ENCODE measurements at places on chromosomes 12 and 14.
A peak's percentile ranks its signal among the peaks of the same experiment; 100 is the strongest.

DNA sequence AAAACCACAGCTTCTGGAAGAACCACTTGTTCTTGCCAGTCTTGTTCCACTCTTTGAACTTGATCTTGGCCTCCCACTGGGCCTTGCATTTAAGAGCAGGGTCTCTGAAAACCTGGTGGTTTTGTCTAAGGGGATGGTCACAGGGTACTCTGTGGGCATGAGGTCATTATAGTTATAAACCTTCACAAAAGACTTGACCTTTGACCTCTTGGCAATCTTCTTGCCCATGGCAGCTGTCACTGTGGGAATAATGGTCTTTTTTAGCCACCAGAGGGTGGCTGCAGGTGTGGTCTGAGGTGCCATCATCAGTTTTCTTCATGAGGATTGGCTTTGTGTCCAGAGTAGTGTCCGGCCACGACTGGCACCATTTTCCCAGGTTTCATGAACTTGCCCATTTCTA lies 9.1 kb downstream of the ATP6V0A2 start:
- no peak for ATAC-seq

DNA sequence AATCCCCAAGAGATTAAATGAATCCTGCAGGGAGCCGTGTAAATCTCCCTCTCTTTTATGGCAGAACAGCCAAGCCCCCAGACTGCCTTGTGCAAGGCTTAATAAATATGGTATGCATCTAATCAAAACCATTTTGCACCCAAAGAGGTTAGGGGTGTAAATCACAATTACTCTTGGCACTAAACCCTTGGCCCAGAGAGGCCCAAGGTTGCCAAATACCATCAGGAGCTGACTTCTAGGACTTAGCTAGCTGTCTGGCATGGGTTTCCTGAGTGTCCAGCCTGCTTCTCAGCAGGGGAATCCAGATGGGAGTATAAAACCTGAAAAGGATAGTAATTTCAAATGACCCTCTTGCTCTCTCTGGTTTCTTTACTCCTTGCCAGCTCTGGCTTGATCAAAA lies 610.4 kb downstream of the MED13L start:
- ATAC-seq = no peak

DNA sequence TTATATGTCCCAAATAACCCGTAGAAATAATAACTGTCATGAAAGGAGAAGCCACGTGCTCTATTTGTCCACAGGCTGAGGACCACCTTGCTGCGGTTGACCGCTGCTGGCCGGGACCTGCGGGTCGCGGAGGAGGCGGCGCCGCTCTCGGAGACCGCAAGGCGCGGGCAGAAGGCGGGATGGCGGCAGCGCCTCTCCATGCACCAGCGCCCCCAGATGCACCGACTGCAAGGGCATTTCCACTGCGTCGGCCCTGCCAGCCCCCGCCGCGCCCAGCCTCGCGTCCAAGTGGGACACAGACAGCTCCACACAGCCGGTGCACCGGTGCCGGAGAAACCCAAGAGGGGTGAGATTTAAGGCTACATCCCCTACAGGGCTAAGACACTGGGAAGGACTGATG lies 21.0 kb downstream of the RPGRIP1 start:
- ATAC-seq = peak; percentile 61

GRCh38 chr12:14946162-14946561 lies 7.8 kb upstream of the ERP27 start:
- ATAC-seq = no peak

DNA sequence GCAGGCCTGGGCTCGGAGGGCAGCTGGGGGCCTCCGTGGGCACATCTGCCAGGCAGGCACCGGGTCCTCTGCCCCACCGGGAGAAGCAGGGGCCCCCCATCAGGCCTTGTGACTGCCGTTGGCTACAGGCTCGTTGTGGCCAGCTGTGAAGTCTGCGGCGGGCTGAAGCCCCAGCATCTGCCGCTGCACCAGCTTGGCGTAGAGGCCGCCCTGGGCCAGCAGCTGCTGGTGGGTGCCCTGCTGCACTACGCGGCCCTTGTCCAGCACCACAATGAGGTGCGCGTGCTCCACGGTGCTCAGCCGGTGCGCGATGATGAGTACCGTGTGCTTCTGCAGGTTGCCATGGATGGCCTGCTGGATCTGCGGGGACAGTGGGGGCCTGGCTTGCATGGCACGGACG lies 33.9 kb upstream of the VPS37B start:
- ATAC-seq = no peak

- ATAC-seq = no peak
Observed at GRCh38 chr14:102545461-102546265, 36.1 kb upstream of the ANKRD9 start.

- peak; percentile 61 for ATAC-seq
Observed at GRCh38 chr12:119544765-119545625, 48.6 kb upstream of the TMEM233 start.

DNA sequence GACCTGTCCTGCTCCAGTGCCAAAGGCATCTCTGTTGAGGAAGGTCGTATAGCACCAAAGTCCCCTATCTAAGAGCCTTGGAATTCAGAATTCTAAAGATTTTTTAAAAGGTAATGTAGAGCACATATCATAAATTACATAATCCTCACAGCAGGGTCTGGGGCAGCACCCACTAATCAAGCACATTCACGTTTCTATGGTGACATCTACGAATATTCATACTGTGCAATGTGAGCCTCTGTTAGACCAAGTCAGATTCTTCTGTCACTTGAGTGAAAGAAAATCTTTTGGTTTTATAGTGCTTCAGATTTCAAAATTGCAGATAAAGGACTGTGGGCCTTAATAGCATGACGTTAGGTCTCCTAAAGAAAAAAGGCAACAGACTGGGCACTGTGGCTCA lies 13.1 kb upstream of the TMEM229B start:
- ATAC-seq = no peak

DNA sequence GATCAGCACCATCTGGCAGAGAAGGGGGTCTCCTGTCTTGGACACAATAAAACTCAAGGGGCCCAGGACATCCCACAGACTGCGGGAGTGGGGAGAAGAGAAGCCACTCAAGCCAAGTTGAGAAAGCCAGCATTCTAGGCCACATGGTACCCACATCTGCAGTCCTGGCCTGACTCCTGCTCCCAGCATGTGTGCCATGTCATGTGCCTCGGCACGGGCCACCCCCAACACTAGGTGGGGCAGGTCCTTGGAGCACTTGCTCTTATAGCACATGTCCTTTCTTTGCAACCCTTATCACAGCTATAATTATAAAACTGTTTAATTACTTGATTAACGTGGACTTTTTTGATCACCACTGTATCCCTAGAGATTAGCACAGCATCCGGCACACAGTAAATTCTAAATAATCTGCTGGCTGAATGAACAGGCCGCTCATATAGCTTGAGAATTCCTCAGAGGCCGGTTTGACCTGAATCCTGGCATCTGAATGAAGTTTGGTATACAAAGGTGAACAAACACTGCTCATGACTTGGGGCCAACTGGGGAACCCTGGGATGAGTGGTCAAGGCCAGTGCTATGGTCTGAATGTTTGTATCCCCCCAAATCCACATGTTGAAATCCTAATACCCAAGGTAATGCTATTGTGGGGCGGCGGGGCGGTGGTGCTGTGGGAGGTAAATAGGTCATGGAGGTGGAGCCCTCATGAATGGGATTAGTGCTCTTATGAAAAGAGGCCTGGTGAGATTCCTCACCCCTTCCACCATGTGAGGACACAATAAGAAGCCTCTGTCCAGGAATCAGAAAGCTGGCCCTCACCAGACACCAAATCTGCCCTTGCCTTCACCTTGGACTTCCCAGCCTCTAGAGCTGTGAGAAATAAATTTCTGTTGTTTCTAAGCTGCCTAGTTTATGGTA lies 6.6 kb downstream of the NCKAP5L start:
- ATAC-seq = no peak

- peak; percentile 59 for ATAC-seq
Observed at GRCh38 chr12:57215668-57216013, 953 bp upstream of the NXPH4 start.

- peak; percentile 82 for ATAC-seq
Observed at GRCh38 chr12:128840862-128841468, 12.3 kb upstream of the GLT1D1 start.

DNA sequence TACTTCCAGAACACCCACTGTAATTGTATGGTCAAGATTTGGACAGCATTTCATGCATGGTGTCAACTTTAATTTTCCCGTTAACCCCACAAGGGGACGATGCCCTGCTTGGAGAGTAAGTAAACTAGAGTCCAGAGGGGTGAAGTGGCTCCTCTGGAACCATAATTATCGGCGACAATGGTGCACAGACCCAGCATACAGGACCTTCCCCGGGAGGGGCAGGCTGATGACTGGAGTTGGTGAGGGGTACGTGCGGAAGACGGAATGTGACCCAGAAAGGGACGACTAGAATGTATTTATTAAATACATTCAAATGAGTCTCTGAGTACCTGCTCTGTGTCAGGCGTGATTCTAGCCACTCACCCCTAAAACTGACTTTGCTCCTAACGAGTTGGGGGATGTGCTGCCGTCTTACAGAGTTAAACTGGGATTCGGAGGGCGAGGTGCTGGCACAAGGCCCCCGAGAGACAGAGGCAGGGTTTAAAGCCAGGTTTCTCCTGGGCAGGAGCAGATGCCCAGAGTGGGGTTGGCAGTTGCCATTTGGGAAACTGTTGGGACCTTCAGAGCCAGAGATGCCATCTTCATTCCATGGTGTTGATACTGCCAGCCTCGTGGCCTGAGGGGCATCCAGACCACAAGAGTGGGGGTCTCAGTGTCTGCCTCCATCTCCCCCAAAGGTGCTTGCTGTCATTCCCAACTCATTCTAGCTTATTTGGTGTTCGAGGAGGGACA lies 10.9 kb downstream of the RTL1 start:
- no peak for ATAC-seq

GRCh38 chr14:24576182-24576581 lies at the start of gene CTSG:
Gene CTSG, minus strand, starts transcription at chr14:24576250. Its CDS starts 27 bp downstream, at chr14:24576223.
- ATAC-seq = no peak

DNA sequence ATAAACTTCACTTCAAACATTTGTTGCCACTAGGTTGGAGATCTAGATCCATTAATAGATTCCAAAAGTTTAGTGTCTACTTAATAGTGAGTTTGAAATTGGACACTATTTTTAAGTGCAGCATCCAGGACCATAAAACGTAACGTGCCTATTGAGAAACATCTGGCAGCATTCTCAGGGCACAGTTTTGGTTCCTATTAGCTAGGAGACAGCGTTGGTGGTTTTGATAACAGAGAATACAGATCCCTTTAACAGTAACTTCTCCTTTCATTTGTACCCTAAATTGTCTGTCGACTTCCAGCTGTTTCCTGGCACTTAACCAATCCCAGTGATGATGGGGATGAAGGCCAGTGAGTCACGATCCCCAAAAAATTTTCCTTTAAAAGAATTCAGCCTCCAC lies 25.8 kb downstream of the KCNK10 start:
- no peak for ATAC-seq

- ATAC-seq = peak; percentile 81
Observed at GRCh38 chr14:54857830-54858269, 44.8 kb downstream of the GCH1 start.

DNA sequence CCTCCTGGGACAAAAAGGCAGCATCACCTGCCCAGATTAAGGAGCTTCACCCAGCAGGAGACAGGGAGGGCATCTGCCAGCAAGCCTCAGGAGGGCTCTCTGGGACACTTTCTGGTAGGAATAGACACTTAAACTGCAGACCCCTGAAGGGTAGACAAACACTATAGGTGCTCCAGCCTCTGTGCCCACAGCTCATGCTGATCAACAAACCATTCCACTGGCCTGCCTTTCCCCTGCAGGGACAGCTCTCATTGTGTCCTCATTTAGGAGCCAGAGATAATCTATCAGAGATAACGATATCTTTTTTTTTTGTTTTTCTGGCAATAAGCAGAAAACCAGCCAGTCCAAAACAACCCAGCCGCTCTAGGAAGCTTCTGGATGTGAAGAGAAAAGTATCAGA lies 251.8 kb upstream of the CCDC196 start:
- no peak for ATAC-seq

DNA sequence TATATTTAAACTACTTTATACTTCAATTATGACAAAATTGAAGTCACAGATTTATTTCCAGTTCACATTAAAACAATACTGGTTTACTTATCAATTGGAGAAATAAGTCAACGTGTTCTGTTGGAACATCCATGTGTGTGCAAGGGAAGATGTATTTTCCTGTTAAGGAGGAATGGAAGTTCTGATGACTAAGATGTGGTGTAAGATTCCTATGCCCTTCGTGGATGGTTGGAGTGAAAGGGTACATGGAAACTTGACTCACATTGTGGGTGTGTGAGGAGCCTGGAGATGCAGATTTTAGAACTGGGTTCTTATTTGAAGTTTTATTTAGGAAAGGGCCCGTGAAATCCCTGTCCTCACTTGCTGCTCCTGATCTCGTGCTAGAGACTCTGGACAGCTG lies 95.3 kb downstream of the CATSPERB start:
- ATAC-seq = no peak

DNA sequence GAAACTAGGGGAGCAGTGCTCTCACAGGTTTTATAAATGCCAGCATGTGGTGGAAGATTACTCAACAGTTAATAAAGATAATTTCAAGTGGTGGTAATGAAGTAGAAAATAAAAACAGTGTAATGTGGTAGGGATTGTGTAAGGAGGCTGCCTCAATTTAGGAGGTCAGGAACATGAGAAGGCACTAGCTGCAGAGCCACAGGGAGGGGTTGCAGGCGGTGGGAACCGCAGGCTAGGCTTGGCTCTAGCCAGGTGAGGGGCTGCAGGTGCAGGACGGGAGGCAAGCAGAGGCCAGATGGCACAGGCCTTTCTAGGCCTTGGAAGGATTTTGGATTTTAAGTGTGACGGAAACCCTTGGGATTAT lies 768 bp downstream of the METTL25 start:
- no peak for ATAC-seq

DNA sequence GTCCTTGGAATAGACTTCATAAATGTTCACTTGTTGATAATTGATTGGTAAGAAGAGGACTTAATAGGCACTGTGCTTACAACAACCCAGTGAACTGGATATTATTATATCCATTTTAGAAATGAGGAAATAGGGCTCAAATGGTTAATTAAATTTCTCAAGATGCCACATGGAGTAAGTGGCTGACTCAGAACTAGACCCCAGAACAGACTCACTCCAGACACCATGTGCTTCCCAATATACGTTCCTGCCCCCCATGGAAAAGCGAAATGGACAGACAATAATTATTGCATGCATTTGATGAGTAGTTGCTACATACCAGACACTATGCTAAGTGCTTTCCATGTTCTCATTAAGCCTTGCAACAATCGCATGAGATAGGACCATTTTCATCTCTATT lies 895 bp upstream of the ANKS1B start:
- no peak for ATAC-seq

DNA sequence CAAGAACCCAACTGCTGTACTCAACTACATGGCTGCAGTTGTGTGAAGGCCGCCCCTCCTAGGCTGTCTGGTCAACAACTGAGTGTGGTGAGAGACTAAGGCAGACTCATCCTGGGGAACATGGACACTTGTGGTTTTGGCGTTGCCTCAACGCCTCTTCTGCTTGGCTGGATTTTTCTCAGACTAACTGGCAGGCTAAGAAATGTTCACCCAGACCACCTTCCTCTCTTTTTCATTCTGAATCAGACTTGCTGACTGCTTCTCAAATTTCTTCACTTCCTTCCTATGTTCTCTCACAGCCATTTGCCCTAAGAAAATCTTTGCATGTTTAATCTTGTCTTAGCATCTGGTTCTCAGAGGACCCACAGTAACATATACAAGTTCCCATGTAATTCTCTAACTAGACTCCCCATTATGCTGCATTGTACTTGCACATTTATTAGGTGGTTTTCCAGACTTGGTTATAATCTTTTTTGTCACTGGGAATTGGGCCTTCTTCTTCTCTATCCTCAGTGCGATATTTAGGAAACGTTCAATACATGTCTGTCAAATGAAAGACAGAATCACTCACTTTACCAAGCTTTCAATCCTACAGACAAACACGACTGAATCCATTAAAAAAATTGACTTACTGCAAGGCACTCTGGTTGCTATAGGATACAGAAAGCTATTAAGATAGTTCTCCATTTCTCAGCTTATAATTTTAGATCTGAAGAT lies 327.6 kb downstream of the CCER1 start:
- no peak for ATAC-seq

All from stimulated activated memory B cell treated with anti-CD40 and anti-IgM and Interleukin-4, amounts not matched to agents 10 μg/mL and 1 μg/mL and 100 μg/mL, for 72 hours (primary cell).